ENCODE measurements at places on chromosomes 16 and 17.

DNA sequence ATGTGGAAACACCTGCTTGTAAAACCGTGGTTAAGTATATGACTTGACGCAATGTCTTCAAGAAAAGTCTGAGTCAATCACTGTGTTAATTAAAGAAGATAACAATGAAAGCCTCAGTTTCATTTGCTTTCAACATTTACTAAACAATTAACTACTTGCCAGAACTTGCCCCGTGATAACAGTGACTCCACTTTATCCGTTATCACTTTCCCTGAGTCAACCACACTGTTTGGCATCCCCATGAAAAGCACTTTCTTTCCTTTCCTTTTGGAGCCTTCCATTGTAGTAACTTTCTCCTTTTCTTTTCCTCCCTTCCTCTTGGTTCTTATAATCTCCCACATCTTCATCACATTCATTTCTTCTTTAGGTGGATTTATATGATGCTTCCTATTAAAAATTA, 435.1 kb upstream of the GOT2 start:
- DNase-seq: no peak

GRCh38 chr17:58381124-58382035, 29.4 kb upstream of the SUPT4H1 start:
- no peak for DNase-seq

- no peak for DNase-seq
Observed at GRCh38 chr17:29376667-29377270, 13.4 kb upstream of the TAOK1 start.

DNA sequence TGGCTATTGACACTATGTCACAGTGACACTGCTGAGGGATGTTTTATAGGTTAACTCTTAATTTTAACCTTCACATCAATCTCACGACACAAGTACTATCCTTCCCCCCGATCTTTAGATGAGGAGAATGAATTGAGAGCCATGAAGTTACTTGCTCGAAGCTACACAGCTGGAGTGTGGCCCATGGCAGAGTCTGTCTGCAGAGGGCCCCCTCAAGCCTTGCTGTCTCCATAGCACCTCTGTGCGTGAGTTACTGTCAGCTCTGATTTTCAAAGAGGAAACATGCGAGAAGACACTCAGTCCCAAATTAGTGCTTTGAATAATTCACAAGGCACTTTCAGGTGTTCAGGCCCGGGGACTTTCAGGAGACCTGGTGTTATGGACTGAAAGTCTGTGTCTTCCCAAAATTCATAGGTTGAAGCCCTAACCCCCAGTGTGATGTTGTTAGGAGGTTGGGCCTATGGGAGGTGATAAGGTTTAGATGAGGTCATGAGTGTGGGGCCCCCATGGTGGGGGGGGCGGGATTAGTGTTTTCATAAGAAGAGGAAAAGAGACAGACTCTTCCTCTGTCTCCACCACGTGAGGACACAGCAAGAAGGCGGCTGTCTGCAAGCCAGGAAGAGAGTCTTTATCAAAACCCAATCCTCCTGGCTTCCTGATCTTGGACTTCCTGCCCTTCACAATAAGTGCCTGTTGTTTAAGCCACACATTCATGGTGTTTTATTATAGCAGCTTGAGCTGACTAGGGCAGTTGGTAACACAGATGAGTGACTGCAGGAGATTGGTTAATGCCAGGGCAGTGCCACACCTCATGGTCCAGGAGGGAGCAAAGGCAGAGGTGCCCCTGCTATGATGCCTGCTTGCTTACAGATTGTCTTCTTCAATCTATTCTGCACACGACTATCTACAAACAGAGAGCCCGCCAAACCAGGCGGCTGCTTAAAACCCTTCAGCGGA, 281.8 kb downstream of the HAPSTR1 start:
- DNase-seq: no peak

DNA sequence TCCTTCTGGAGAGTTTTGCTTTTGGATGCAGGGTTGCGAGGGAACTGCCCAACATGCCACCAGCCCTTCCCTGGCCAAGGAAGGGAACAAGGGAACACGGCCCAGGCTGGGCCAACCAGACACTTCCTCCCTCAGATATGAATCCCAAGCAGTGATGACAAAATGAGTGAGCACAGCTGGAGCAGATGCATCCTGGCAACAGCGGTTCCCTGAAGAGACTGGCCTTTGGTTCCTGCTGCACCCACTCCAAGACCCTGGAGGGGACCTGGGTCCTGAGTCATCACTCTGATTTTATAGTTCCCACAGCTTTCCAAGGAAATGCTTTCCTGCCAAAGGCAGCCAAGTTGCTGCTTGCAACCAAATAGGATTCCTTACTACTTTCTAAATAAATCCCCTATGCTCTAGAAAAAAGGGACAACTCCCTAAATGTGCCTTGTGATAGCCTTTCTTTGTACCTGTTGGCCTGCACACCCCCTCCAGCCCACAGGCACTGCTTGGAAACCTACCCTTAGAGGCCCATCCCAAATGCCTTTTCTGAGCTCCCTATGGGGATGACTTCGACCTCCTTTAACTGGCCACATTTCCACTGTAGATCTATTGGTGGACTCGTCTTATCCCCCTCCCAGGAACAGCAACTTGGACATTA, 5.3 kb downstream of the ST3GAL2 start:
- DNase-seq: no peak

All from stimulated activated naive CD8-positive, alpha-beta T cell treated with anti-CD3 and anti-CD28 coated beads, Interleukin-15, Interleukin-2, amounts not matched to agents 100 U/mL and 50 U/mL, for 24 hours (primary cell).